ENCODE measurements at places on chromosomes 4 and X.

- DNase-seq, result no peak
Measured at GRCh38 chr4:35771571-35771970, 472.7 kb downstream of the ARAP2 start.

DNA sequence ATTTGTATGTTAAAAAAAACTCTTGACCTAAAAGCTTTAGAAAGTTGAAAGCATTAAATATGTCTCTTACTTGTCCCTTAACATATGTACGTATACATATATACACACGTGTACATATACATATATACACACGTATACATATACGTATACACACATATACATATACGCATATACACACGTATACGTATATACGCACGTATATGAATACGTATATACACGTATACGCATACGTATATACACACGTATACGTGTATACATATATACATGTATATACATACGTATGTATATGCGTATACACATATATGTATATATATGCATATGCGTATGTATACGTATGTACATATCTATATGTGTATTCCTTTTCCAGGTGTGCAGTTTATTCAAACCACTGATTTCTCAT is 3.8 kb downstream of the KDM6A start:
- DNase-seq, result no peak

GRCh38 chrX:153392642-153393321 is 8.4 kb downstream of the PNMA6E start:
- DNase-seq, result no peak

DNA sequence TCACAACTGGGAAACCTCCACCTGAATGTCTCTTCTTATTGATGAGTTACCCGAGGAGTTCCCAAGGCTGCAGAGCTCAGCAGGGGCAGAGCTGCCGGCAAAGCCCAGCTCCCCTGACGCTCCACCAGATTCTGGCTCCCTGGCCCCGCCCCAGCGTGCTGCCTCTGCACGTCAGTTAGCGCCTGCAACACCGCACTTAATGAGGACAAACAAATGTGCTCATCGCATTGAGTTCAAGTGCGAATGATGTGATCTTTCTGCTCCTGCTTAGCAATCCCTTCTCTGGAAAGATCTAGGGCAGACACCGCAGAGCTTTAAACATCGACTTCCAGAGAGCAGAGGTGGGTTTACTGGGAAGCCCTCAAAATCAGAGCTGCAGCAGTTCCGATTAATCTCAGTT is 55.5 kb upstream of the FBXW7 start:
- no peak for DNase-seq

DNA sequence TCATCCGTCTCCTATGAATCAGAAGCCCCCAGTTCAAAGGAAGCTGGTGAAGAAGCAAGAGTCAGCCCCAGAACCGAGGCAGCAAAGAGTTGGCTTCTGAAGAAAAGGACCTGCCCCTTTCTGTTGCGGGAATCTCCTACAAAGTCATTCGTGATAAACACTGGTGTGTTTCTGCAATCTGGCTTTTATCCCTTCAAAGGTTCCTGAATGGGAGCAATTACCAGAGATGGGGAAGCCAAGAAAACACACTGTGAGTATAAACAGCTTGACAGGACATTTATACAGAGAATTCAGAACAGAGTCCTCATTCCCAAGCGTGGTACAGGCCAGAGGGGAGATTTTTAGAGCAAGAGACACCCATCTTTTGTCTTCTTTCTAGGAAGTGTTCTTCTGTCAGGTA is 226.8 kb upstream of the LNX1 start:
- no peak for DNase-seq

DNA sequence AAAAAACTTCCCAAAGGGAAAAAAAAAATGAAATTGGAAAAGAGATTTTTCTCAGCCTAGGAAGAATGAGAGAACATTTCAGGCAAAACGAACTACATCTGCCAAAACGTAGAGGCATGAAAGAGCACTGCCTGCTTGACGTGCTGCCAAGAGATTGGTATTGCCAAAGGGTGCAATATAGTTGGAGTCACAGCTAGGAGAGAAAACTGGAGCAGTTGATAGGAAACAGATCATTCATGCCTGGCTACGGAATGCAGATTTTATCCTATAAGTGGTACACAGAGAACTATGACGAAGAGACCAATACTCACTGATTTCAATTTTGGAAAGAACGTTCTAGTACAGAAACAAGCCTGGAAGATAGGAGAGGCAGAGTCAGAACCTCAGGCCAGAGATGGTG is 68.4 kb upstream of the IQCM start:
- no peak for DNase-seq

DNA sequence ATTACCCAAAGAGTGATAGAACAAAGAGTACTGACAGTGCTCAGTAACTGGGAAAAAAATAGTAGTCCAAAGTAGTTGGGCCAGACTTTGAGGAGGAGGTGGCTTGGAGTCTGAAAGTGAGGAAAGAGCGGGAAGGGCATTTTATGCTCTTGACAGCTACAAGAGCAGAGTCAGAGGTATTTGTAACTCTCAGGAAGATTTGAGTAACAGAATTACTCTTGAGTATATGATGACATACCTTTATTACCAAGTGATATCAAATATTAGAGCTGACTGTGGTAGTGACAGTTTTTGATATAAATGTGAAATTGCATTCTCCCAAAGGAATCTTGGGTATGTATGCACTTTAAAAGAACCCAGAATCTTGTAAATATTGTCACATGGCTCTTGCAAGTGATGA is 2.2 kb downstream of the SLAIN2 start:
- no peak for DNase-seq

GRCh38 chrX:146064156-146064555 is 246.5 kb downstream of the SLITRK2 start:
- no peak for DNase-seq

GRCh38 chr4:131526686-131527085 is 1622.4 kb upstream of the PCDH10 start:
- DNase-seq, result no peak

- DNase-seq, result no peak
Measured at GRCh38 chr4:55859711-55860110, 6.3 kb downstream of the EXOC1 start.

DNA sequence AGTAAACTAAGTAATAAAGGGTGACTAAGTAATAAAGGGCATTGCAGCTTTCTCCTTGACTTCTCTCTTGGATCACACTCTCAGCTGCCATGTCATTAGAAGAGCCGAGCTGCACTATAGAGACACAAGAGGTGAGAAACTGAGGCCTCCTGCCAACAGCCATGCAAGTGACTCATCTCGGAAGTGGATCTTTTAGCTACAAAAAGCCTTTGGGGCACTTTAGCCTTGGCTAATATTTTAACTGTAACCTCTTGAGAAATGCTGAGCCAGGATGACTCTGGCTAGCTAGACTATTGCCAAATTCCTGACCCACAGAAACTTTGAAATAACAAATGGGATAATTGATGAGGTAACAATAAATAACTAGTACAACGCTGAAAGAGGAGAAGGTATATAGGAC is 1.5 kb upstream of the NEIL3 start:
- DNase-seq, result no peak

- no peak for DNase-seq
Measured at GRCh38 chr4:142126890-142127497, 490.6 kb downstream of the IL15 start.

All from cortex of kidney (tissue), 1 donor.